ENCODE measurements at places on chromosomes 13 and 19.

DNA sequence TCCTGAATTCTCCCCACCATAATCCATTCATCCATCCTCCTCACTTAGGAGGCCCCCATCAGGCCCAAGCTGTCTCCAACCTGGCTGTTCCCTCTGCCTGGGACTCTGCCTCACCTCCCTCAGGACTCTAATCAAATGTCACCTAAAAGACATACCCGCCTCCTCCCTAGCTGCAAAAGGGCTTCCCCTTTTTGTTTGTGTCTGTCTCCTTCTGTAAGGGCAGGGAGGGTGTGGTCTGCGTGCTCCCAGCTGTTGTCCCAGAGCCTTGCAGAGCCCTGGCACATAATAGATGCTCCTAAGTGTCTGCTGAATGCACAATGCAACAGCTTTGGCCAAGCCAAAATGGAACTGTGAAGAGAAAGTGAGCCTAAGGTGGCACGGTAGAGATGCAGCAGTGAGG is 4.4 kb downstream of the TRIR start:
- DNase-seq = no peak

DNA sequence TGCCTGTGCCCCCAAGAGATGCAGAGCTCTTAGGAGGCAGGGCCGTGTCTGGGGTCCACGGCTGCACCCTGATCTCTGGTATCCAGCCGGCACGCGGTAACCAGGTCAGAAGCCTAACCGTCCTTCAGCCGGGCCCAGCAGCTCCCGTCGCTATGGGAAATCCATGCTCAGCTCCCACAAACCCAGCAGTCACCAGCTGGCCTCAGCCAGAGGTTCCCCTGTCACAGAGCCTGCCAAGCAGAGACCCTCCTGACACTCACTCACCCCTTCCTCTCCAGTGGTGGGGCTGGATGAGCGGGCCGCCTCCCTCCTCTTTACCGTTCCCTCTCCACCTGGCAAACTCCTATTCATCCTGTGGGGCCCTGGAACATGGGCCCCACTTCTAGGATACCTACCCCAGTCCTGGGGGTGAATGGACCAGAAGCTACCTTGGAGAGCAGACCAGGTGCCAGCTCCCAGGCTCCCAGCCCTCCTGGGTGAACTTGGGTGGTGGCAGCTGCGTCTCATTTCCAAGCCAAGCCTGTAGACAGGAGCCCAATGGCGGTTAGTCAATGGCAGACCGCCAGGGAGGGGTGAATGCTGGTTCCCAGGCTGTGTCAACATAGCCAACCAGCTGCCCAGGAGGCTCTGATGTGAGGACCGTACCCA is 21.4 kb upstream of the TCF3 start:
- DNase-seq = no peak

DNA sequence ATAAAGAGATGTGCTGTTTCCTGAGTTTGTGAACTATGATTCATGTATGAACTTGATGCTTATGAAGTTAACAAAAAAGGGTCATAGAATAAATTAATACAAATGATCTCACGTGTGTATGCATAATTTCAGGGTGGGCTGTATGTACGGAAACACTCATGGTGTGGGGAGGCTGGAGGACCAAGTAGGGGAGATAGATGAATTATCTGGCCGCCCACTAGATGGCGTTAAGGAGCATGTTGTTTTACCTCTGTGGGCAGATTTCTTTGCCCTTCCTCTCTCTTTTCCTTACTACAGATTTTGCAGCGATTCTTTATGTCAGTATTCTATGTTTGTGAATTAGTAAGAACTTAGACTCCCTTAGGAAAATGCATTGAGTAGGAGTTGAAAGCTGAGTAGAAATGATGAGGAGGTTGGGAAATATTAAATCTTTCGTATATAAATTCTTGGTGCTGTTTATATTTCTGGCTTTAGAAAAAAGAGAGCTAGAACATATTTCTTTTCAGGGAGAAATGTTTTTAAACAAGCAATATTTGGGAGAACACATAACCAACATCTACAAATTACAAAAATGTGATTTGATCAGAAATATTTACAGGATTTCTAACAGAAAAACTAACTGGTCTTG is 47.4 kb upstream of the TMTC4 start:
- peak; percentile 53 for DNase-seq

GRCh38 chr19:46789371-46789770 is 977 bp upstream of the SLC1A5 start:
- no peak for DNase-seq

GRCh38 chr19:35774274-35775045 is 904 bp upstream of the ARHGAP33 start:
- no peak for DNase-seq

GRCh38 chr19:46303691-46304397 is 7.0 kb downstream of the HIF3A start:
- peak; percentile 38 for DNase-seq

DNA sequence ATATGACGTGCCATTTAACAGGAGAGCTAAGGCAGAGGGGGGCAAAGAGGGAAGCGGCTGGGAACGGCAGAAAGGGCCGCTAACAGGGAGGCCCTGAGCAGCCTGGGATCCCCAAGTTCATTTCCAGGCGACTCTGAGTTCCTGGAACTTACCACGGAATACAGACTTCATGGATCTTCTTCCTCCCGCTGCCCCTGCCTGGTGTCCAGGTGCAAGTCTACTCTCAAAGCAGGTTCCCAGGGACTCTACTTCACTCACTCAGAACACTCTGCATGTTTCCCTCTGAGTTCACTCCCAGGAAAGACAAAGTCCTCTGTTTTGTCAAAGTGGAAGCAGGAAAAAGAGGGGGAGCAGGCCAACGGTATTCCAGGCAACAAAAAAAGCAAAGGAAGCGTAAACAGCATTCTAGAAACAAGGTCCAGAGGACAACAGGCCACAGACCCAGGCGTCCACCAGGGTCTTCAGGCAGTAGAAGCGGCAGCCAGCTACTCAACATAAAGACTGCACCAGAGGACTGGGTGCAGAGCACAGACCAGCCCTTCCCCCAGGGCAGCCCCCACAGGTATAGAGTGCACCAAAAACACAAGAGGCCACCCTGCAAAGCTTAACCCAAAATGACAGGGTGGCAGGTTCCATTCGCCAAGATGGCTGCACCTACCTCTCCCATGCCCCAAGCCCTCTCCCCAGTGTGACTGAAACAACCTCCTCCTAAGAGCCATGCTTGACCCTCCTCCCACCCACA is 3.0 kb downstream of the MIER2 start:
- DNase-seq = no peak

DNA sequence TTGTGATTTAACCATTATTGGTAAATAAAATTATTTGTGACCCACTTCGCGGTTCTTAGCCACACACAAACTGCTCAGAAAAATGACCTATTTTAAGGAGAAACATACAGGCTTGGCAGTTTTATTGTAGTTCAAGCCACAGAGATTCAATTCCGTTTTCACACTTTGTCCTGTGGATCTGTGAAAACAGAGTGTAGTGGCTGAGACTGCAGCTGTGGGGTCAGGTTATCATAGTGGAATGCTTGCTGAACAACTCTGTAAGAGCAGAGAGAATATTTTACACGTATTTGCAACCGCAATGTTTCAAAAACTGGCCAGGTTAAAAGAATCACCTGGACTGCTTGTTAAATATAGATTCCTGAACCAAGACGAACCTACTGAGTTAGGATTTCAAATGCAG is 292.5 kb downstream of the GPC5 start:
- no peak for DNase-seq

- DNase-seq = no peak
These were observed 34.4 kb downstream of the LYL1 start for GRCh38 chr19:13068085-13068846.

- no peak for DNase-seq
These were observed 140.9 kb downstream of the TBC1D4 start for GRCh38 chr13:75341028-75341427.

GRCh38 chr13:59538512-59538911 is 625.2 kb downstream of the DIAPH3 start:
- DNase-seq = no peak

DNA sequence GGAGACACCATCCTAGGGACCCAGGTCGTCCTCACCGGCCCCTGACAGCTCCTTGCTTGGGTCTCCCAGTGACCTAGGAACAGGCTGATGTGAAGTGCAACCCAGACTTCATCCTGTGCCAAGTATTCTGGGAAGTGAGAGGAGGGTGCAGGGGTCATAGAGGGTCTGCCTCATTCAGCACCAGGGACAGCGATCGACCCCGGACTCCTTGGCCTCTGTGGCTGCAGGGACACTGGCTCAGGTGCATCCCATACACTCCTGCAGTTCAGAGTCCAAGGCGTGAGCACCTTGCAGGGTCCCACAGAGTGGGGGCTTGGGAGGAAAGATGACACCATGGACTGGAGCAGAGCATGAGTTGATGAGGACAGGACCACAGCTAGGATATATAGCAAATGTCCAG is 10.0 kb upstream of the OR10H2 start:
- DNase-seq = no peak

GRCh38 chr19:37692956-37693620 is 26.5 kb downstream of the ZNF607 start:
- DNase-seq = no peak

GRCh38 chr19:5251096-5252065 is 89.2 kb downstream of the PTPRS start:
- DNase-seq = no peak

GRCh38 chr19:49640113-49640898 is at the start of gene RRAS:
Gene RRAS (minus strand): TSS chr19:49640143. CDS start chr19:49640098, 45 bp downstream.
- DNase-seq = peak; percentile 100

DNA sequence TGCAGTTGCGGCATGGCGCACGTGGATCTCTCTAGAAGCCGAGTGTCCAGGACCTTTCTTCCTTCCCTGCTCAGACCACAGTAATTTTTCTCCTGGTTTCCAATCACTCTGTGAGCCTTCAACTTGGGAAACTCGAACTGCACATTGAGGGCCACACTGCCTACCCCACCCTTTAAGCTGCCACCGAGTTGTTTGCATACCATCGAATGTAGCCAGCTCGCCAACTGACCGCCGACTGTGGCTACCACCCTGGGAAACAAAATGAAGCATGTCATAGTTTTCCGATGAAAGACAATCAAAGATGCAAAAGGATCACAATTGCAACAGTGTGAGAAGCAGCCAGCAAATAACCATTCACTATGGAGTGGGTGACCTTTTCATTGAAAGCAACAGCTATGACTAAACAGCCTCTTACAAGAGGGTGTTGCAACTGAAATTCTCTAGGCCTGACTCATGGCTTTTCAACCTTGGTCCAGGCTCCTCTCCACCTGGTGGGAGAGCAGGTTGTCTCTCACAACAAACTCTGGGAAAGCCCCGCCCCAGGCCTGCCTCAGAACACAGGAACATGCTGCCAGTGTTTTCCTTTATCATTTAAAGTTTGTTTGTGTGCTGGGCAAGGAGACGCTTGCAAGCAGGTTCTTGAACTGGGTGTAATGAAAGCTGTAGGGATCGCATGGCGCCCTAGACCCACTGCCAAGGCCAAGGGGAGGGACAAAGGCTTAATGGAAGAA is 141.7 kb upstream of the SERP2 start:
- DNase-seq = peak; percentile 97

DNA sequence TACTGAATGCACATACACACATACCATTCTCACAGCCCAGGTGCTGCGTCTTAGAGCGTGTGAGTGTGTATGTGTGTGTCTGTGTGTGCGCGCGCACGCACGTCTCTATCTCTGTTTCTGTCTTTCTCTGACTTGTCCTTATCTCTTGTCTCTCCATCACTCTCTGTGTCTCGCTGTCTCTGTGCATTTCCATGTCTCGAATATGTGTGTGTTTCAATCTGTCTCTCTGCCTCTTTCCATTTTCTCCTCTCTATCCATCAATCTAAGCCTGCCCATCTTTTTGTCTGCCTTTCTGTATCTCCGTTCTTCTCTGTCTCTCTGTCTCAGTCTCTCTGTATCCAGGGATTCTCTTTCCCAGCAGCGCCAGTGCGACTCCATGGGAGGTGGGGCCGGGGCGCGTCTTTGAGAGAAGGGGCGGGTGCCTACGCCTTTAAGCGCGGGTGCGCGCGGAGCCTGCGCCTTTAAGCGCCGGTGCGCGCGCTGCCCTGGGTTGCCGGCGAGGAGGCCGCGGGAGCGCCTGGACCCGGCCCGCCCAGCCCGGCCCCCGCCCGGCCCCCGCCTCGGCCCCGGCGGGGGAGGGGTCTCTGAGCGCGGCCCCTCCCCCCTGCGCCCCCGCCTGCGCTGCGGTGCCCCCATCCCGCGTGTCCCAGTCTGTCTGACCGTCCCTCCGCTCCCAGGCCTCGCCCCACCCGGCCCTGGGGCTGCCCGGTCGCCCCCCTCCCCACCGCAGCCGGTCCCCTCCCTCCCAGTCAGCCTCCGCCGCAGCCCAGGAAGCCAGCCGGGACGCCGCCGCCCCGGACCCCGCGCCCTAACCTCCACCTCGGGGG is at the start of gene LRFN3:
LRFN3 (plus strand) TSS at position 464 of the 827 bp plus-strand sequence. CDS start 3,052 bp downstream, outside the sequence.
- DNase-seq = peak; percentile 75

GRCh38 chr19:8665468-8666213 is 33.0 kb downstream of the ACTL9 start:
- no peak for DNase-seq

DNA sequence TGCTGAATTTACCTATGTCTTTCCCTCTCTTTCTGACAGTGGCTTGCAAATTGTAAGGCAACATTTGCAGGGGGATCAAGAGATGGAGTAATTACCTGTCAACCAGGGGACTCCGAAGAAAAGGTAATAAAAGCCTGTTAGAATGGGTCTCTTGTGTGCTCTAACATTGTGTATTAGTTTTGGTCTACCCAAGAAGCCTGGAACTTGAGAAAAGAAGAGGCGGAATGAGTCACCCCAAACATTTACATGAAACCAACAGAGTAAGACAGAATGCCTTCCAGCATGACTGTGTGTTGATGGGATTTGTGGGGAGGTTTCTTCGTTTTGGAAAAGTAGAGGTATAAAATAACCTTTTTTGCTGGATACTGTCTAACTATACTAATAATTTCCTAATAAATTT is 36.7 kb downstream of the ZAR1L start:
- peak; percentile 52 for DNase-seq

All from mesenchymal stem cell (in vitro differentiated cells and primary cell).